ENCODE measurements at places on chromosomes 3 and 15. TPM values are rescaled to one million over a fixed set of nuclear protein-coding genes. Genes with fewer than 3 reads are reported as not detected.

- no peak for DNase-seq
Observed at GRCh38 chr3:73009750-73010149, 13.1 kb downstream of the PPP4R2 start.

GRCh38 chr3:50205413-50206276, 574 bp downstream of the SLC38A3 start:
- DNase-seq: peak; percentile 51

GRCh38 chr3:41073190-41073589, 126.1 kb upstream of the CTNNB1 start:
- DNase-seq: no peak

GRCh38 chr15:91413142-91413541, 313.1 kb downstream of the SV2B start:
- DNase-seq: no peak

GRCh38 chr15:80600626-80601025, 94.5 kb upstream of the ABHD17C start:
- no peak for DNase-seq

DNA sequence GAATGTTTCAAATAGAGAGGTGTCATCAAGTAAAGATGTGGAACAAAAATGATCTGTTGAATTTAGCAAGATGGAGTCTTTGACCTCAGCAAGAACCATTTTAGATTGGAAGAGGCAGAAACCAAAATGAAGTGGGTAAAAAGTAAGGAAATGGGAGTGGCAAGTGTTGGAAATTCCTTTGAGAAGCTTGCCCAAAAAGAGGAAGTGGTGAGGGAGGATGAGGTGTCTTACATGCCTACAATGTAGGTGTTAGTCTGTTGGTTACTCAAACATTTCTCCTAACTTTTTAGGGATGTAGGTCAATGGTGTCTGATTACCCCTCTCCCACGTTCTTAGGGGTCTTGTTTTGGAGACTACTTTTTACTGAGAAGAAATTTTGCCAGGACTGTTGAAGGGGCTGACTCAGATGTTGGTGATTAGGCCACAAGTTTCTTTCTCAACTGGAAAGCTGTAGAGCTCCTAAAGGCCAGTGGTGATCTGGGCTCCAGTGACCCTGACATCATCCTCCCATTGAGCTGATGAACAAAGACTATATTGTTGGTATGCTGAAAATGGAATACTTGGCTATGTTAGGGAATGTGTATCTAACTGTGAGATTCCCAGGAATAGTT, 5.1 kb downstream of the PPP2R3A start:
- DNase-seq: peak; percentile 32

DNA sequence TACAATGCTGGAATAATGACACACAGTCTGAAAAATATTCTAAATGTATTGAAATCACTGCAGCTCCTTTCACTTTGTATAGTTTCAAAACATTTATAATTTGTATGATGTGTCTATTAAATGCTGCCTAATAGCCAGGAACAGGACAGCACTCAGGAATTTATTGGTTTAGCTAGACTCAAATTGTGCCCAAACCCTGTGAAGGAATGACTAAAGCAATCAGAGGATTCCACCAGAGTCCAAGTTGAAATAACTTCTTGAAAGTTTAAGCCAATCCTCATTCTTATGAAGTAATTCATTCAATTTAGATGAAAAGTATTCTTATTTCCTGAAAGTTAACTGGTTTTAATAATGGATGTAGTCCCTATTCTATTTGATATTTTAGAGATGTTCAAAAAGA, 267.0 kb downstream of the ZMAT3 start:
- no peak for DNase-seq

DNA sequence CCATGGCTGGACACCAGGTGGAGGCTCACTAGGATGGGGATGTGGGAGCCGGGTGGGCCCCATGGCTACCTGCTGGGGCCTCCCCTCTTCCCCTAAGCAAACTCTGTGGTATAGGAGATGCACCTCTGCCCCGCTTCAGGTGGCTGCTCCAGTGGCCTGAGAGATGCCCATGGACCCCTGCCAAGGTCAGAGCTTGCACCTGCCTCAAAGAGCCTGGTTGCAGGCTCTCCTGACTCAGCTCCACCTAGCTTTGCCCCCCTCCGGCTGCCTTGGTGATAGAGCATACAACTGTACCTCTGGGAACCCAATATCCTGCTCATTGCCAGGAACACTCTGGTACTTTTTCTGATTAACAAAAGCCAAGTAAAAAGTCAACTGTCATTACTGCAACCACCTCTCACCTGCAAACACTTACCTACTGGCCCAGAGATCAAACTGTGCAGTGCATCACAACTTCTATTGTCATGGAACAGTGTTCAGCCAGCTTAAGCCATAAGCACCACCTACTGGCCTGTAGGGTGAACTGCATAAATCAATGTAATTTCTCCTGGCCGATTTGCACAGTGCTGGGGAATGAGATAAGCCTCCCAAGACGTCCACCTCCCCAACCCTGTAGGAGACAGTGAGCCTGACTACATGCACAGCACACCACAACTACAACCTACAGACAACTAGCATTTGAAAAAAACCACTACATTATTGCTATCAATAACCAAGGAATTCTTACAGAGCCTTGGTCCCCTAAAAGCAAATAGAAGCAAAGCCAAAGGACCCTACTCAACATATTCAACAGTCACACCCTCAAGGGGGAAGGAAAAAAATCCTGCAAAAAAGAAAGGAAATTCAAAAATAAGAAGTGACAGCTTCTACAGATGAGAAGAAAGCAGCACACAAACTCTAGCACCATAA, 352.4 kb upstream of the ARHGEF26 start:
- peak; percentile 69 for DNase-seq

DNA sequence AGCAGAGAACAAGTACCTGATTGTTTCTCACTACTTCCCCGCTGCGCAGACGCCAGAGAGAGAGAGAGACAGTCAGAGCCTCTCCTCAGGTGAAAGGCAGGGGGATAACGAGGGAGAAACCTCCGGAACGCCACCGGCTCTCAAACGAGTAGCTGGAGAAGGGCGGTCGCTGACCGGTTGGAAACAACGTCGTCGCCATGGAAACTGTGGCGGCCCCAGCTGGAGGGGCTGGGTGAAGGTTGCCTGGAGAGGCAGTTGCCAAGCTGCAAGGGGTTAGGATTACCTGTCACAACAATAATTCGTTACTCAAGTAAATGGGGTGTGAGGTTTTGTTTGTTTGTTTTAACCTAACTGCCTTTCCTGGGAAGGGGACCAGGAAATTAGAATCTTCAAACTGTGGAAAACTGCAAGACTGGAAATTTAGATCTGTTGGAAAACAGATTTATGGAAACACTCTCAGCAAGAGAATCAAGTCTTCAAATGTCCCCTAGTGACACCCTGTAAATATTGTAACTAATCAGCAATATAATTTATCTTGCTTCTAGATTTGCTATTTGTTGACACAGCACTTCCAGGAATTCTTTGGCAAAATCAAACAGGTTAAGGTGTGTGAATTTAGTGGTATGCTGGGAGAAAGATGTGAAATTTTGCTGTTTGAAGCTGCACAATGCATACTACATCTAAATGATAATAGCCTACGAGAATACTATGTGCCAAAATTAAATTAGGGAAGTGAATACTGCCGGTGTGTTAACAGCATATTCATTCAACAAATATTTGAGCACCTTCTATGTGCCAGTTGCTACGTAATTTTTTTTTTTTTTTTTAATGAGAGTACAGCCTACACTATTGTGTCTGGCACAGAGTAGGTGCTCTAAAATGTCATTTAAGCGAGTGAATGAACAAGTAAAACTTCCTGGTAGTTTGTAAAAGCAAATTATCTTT, at the start of gene DNAH12:
Gene DNAH12, minus strand, starts transcription at position 164 of the 945 bp plus-strand sequence. CDS start 1,474 bp downstream, outside the sequence.
- DNase-seq: peak; percentile 72

GRCh38 chr3:148466143-148466542, 231.6 kb upstream of the AGTR1 start:
- no peak for DNase-seq

DNA sequence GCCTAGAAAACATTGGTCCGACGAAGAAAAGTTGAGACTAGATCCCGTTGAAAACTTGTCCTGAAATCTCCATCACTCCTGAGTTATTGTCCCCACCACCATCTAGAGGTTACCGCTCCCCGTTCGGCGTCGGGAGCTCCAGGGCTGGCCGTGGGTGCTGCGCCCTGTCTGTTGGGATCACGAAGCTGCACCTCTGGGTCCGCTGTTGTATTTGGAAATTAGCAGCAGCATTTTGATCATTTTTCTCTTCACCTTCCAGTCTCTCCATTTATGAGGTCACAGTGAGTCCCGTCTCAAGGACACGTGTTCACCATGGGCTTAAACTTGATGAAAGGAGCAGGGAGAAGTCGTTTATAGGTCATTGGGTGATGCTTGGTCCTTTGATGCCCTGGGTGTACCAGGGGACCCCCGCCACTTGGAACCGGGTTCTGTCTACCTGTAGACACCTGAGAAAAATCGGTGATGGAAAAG, 565 bp downstream of the MANF start:
- DNase-seq: peak; percentile 15

DNA sequence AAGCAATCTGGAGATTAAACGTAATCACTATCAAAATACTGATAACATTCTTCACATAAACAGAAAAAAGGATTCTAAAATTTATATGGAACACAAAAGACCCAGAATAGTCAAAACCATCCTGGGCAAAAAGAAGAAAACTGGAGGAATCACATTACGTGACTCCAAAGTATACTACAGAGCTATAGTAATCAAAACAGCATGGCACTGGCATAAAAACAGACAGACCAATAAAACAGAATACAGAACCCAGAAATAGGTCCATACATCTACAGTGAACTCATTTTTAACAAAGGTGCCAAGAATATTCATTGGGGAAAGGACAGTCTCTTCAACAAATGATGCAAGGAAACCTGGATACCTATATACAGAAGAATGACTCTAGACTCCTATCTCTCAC, 621.9 kb upstream of the CCDC54 start:
- DNase-seq: no peak

- DNase-seq: no peak
Observed at GRCh38 chr3:72395776-72396311, 452.4 kb downstream of the SHQ1 start.

DNA sequence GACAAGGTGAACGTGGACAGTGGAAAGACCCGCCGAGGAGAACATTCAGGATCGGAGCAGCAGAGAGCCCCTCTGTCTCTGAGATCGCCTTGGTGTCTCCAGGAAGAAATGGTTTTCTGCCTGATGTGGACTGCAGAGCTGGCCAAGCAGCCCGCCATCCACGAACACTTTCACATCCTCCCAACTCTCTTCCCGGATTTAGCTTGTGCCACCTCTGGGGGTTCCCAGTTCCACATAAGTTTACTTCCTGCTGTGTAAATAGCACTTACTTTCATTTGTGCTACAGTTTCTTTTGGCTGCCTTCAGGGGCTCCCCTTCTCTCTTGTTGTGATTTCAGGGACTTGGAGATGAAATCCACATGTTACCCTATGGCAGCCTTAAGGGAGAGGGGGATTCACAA, 48.4 kb downstream of the SEMA5B start:
- DNase-seq: no peak

- peak; percentile 96 for DNase-seq
Observed at GRCh38 chr3:49199239-49199899, 28.0 kb downstream of the KLHDC8B start.

DNA sequence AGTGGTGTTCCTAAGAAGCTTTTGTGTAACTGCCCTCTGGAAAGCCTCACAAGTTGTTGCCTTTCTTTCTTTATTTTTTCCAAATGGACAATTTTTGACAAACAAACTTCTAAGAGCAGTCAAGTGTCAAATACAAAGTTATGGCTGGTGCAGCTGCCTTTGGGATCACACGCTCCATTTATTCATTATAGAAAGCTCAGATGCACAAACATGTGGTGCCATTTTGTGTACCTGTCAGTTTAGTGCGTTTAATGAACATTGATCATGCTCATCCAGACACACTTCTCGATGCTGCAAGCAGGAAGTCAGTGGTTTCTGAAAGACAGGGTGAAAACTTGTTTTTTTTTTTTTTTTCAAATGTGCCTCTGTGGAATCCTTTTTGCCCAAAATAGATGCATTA, 324.5 kb downstream of the CNTN4 start:
- DNase-seq: no peak

- no peak for DNase-seq
Observed at GRCh38 chr15:38038659-38039442, 104.4 kb downstream of the TMCO5A start.

ITGB5 gene
- total RNA-seq: 101 TPM

APOD gene
- total RNA-seq: 83.9 TPM

GOLGA8T gene
- 9.0 TPM for total RNA-seq

PODXL2 gene
- 71.9 TPM for total RNA-seq

ANKRD34C gene
- total RNA-seq: 0.12 TPM

Data from testis (tissue), 5 donors.